SK-N-DZ (cell line): ENCODE measurements at places on chromosomes 2 and 18.

DNA sequence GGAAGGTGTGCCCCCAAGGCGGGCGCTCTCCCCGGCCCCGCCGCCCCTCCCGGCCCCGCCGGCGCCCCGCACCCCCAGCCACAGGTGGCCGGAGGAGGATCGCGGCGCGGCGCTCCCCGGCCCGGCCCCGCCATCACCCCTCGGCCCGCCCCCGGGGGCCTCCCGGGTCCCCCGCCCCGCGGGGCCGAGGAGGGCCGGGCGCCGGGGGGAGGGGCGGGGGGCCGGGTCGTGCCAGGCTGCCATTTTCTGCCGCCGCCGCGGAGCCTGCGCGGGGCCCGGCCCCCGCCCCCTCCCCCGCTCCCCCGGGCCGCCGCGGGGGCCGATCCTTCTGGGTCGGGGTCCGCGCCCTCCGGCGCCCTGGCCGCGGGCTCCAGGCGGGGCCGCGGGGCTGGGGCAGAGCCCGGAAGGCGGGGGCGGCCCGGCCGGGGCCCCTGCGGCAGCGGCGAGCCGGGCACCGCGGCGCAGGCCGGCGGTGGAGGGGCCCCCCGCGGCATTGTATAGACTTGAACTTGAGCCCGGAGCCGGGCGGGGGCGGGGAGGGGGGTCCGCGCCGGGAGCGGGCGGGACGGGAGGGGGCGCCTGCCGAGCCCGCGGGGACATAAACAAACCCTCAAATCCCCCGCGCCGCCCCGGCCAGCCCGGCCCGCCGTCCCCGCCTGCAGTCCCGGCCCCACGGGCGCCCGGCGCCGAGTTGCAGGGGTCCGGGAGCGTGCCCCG, 556 bp downstream of the DNMT3A start:
- no peak for DNase-seq

DNA sequence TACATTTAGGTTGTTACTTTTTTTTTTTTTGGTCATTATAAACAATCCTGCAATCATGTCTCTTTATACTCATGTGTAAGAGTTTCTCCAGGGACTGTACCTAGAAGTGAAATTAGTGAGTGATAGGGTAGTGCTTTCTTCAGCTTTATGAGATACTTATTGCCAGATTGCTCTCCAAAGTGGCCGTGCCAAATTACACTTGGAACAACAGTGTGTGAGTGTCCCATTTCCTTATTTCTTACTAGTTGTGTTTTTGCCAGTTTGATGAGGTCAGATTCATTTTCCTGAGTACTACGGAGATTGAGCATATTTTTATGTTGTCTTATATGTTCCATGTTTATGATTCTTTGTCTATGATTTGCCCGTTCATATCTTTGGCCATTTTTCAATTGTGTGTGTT, 39.2 kb downstream of the GALNT1 start:
- no peak for DNase-seq

DNA sequence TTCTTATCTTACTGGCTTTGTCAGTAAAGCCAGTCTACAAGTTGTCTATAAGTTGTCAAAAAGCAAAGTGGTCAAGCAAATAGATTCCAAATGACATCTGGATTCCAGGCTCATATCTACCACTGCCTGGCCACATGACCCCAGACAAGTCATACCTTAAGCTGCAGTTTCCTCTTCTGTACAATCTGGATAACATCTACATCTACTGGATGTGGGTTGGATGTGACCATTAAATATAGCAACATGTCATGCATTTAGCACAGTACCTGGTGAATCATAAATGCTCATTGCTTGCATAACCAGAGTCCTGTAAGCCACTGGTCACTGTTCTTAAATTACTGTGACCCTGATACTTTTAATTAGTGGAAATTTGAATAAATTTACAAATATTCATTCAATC, 16.8 kb downstream of the COBLL1 start:
- DNase-seq, result no peak

- DNase-seq, result no peak
These were observed 85.3 kb downstream of the CDK15 start for GRCh38 chr2:201891676-201892075.

- DNase-seq, result no peak
These were observed 24.8 kb upstream of the CRIM1 start for GRCh38 chr2:36330473-36331395.

- DNase-seq, result no peak
These were observed 2003.8 kb upstream of the PIK3C3 start for GRCh38 chr18:39951142-39951720.
